ENCODE measurements at places on chromosomes 1 and 21.

- DNase-seq, result no peak
Observed at GRCh38 chr1:81998165-81998564, 197.4 kb downstream of the ADGRL2 start.

GRCh38 chr1:38831731-38832369 is 27.7 kb downstream of the RRAGC start:
- no peak for DNase-seq

DNA sequence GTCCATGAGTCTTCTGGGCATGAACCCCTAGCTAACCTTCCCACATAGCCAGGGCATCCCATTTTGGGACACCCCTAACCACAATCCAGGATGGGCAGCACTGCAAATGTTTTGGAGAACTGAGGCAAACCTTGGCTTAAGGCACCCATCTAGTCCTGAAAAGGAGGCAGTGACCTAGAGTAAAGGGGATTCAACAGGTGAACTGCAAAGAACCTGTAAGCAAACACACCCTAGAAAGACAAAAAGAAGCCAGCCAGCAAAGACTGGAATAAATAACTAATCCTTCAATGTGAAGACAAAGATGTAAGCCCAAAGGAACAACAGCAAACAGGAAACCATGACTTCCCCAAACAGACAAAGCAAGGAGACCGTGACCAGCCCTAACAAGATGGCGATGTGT is 56.8 kb upstream of the PPIH start:
- DNase-seq, result no peak

GRCh38 chr1:156075162-156075561 is 7.1 kb downstream of the MEX3A start:
- DNase-seq, result no peak

GRCh38 chr1:171017426-171017825 is 73.3 kb upstream of the FMO3 start:
- no peak for DNase-seq

DNA sequence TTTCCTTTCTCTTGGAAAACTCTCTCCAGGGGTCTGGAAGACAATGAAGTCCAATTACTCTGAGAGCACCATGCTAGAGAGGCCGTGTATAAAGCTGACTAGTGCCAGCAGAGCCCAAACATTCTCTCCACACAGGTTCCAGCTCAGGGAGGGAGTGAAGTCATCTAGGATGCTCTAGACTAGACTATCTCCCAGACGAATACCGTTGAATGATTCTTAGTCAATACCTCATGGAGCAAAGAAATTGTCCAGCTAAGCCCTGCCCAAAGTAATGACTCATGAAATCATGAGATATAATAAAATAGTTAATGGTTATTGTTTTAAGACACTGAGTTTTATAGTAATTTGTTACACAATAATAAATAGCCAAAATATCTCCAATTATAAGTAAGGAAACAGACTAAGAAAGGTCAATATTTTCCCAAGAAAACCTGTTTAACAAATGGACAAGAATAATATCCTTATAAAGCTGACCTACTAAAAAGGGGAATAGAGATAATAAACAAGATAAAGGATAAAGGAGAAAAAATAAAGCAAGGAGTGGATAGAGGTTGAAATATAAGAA is 163.9 kb upstream of the LRRC7 start:
- DNase-seq, result no peak

- no peak for DNase-seq
Observed at GRCh38 chr1:32877211-32878110, 6.7 kb upstream of the FNDC5 start.

- DNase-seq, result peak; percentile 63
Observed at GRCh38 chr1:173411835-173412742, 65.0 kb upstream of the PRDX6 start.

- DNase-seq, result no peak
Observed at GRCh38 chr1:233843525-233844204, 60.8 kb upstream of the SLC35F3 start.

GRCh38 chr1:148293651-148294050 is 141.6 kb upstream of the NBPF11 start:
- no peak for DNase-seq

- DNase-seq, result peak; percentile 27
Observed at GRCh38 chr1:199463521-199464127, 563.9 kb upstream of the NR5A2 start.

- no peak for DNase-seq
Observed at GRCh38 chr1:55926906-55927471, 652.4 kb downstream of the PLPP3 start.

GRCh38 chr1:91696321-91696720 is 189.6 kb downstream of the TGFBR3 start:
- DNase-seq, result no peak

- DNase-seq, result no peak
Observed at GRCh38 chr1:222010306-222010705, 268.4 kb upstream of the DUSP10 start.

DNA sequence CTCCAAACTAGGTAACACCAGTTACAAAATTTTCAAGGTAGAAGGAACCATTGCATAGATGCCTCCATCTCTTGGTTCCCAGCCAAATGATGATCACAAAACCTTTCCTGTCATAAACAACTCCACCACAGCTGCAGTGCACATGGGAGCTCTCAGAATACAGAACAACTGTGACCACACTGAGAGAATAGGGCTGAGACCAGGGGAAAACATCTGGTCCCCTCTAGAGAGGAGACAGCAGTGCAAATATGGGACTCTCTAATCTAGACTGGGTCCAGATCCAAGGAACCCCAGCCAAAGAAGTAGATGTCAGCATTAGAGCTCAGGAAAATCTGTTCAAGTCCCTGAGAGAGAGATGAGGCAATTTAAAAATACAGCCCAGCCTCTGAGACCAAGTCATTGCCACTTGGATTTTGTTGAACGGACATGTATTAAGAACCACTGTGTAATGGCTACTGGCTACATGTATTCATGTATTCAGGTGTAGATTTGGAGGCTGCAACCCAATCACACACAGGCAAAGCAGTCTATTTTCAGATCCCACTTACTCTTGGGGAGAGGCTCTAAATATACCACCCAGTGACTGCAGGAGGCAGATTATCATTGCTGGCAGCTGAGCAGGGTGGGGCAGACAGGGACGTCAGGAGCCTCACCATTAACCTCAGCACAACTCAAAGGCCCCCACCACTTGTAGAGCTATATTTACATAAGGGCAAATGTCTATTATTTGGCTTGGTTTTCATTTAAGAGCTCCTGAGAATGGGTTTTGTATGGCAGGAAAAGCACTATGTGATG is 7.6 kb upstream of the RXRG start:
- DNase-seq, result no peak

DNA sequence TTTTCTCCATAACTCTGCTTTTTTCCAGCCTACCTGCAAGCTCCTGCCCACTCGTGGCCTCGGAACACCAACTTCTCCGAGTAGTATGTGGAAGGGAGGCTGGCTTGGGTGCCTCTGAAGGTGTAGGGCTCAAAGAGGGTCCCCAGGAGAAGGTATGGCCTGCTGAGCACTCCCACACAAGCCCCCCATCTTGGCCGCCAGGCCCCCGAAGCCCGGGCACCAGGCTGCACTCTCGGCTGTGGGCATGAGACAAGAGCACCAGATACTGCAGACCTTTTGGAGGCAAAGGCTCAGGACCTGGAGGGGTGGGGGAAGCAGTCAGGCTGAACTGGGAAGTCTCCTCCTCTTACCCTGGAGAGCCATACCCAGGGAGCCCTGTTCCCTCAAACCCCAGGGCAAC is 1.7 kb downstream of the ZNF692 start:
- no peak for DNase-seq

GRCh38 chr1:63775418-63776127 is 1.8 kb downstream of the ROR1 start:
- no peak for DNase-seq

GRCh38 chr1:201955729-201956143 is 433 bp downstream of the TIMM17A start:
- DNase-seq, result no peak

- DNase-seq, result peak; percentile 5
Observed at GRCh38 chr1:52238887-52239707, 97.2 kb downstream of the ZFYVE9 start.

DNA sequence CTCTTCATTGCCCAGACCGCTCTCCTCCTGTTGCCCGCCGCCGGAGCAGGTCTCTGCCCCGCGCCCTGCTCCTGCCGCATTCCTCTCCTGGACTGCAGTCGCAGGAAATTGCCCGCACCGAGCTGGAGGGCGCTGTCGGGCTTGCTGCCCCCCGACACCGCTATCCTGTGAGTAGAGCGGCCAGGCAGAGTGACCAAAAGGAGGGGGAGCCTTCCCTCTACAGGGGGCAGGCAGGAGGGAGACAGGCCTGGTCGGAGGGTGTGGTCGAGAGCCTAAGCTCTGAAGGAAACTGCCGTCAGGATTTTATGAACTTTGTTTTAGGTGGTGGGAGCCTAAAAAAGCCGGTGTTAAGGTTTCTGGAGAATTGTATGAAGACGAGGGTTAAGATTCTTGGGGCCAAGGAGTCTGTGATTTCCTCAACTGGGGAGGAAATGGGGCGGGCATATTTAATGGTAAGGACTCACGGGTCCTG is 517 bp downstream of the LRIG2 start:
- peak; percentile 34 for DNase-seq

GRCh38 chr1:152034324-152034653 is 2.5 kb downstream of the S100A11 start:
- no peak for DNase-seq

GRCh38 chr1:158819461-158820443 is 11.4 kb upstream of the MNDA start:
- DNase-seq, result no peak

GRCh38 chr1:91018006-91018405 is 3.8 kb downstream of the ZNF644 start:
- no peak for DNase-seq

- DNase-seq, result no peak
Observed at GRCh38 chr1:192153276-192153675, 5.0 kb upstream of the RGS18 start.

GRCh38 chr1:233122779-233123178 is 172.4 kb downstream of the NTPCR start:
- DNase-seq, result no peak

GRCh38 chr1:88035578-88035977 is 648.5 kb upstream of the PKN2 start:
- no peak for DNase-seq

Measured in AG09319 (cell line).